Stimulated activated CD8-positive, alpha-beta memory T cell treated with anti-CD3 and anti-CD28 coated beads, Interleukin-15, amount 100 ng/mL, for 48 hours (primary cell): ENCODE measurements at places on chromosomes 13 and 19.
A peak's percentile ranks its signal among the peaks of the same experiment; 100 is the strongest.

DNA sequence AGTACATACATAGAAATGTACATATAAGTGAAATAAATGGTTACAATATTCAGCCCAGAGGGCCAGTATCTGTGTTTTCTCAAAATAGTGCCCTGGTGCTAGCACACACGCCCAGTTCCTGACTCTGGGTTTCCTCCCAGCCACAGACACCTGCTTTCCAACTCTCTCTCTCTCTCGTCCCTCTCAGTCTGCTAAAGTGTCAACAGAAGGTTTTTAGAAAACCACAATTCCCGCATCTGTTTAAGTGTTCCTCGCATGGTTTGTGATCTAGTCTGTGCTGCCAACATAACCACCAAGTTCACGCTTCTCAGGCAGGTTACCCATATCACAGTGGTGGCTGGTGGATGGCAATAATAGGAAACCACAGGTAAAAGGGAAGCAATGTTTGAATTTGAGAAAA, 17.8 kb upstream of the UPF3A start:
- no peak for DNase-seq

- no peak for DNase-seq
Observed at GRCh38 chr13:112709825-112710783, 20.3 kb downstream of the ATP11A start.

DNA sequence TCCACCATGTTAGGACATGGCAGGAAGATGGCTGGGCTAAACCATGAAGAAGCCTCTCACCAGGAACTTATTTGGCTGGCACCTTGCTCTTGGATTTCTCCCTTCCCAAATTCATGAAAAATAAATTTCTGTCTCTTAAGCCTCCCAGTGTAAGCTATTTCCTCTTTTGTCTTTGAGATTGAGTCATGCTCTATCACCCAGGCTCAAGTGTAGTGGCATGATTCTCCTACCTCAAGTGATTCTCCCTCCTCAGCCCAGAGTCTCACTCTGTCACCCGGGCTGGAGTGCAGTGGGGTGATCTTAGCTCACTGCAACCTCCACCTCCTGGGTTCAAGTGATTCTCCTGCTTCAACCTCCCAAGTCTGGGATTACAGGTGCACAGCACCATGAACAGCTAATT, 12.6 kb downstream of the ZNF888 start:
- no peak for DNase-seq

GRCh38 chr13:97308735-97309429, 86.7 kb downstream of the MBNL2 start:
- no peak for DNase-seq

- no peak for DNase-seq
Observed at GRCh38 chr13:99949679-99950413, 21.7 kb downstream of the ZIC5 start.

- no peak for DNase-seq
Observed at GRCh38 chr13:44273991-44274770, 99.4 kb upstream of the SERP2 start.

DNA sequence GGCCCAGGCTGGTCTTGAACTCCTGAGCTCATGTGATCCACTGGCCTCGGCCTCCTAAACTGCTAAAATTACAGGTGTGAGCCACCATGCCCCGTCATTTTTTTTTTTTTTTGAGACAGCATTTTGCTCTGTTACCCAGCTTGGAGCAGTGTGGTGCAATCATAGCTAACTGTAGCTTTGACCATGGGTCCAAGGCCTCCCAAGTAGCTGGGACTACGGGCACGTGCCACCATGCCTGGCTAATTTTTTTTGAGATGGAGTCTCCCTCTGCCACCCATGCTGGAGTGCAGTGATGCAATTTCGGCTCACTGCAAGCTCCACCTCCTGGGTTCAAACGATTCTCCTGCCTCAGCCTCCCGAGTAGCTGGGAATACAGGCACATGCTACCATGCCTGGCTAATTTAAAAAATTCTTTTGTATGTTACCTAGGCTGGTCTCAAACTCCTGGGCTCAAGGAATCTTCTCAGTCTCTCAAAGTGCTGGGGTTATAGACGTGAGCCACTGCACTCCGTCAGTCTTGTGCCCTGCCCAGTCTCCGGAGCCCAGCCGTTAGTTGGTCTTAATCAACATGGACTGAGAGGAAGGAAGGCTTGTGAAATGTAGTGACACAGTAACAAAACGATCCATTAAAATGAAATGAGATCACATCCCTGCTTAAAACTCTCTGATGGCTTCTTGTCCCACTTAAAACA, 1.4 kb upstream of the LRG1 start:
- DNase-seq = no peak

DNA sequence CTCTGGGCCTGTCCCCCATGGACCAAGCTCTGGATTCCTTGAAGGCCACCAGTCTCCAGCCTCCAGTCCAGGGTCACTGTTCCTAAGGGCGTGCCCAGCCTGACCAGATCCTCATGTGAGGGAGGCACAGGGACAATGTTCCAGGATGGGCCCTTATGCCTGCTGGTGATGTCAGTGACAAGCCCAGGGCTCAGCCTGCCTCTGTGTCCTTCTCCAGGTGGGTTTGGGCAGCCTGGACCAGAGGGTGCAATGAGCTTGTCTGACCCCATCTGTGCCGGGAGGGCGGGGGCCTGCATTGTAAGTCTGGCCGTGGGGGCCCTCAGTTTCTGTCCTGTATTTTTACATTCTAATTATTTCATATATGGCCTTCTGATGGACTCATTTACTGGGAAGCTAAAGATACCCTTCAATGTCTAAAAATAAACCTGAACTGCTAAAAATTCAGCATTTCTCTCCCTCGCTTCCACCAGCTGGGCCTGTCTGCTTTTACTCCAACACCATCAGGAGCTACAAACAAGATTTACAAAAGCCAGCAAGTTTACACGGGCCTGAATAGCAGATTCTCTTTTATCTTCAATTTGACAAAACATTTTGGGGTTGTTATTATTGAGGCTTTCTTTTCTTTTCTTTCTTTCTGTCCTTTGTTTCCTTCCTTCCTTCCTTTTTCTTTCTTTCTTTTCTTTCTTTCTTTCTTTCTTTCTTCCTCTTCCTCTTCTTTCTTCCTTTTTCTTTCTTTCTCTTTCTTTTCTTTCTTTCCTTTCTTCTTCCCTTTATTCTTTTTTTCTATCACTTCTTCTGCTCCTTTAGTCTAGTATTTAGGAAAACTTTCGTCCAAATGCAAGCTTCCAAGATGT, 34.2 kb upstream of the C19orf12 start:
- DNase-seq = no peak

- DNase-seq = no peak
Observed at GRCh38 chr19:30490760-30491159, 118.6 kb downstream of the ZNF536 start.

DNA sequence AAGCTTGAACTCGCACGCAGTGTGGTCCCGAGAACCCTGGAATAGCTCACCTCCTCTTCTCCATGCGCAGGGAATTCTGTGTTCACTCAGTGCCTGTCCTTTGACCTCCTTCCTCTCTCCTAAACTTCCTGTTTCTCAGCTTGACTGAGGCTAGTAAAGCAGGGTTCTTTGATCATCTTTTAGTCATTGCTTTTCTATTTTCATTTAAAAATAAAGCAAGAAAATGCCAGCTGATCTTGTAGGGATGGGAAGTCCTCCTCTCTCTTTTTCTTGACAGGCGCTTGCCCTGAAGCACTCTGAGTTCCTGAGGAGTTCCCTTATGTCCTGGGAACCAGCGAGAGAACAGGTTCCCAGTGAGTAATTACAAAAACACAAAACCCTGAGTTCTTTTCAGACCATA, 62.8 kb downstream of the ARHGEF7 start:
- no peak for DNase-seq

DNA sequence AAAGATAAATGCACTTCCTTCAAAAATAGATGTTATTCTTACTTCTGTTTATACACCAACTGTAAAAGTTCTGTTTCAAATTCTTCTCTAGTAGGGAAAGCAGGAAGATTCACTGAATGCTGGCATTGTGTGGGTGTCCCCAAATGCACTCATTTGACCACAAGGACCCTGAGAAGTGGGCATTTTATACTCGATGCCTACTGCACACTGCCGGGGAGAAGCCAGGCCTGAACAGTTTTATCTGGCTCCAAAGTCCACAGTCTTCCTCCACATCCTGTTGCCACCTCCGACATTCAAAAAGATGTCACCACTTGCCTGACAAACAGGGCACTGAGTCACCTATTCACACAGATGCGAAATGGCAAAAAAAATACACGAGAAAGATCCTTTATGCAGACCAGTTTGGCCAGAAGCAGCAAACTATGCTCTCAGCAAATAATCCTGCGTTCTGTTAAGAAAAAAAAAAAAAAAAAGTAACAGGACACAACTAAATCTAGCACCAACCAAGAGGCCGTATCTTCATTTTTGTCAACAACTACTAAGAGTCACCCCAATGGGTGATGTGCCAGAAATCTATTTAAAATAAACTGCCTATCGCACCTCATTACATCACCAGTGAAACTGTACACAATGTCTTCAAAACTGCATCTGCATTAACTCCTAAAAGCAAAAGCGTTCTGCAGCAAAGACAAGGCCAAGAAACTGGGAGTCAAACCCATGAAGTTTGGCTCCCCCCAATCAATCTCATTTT, 6.2 kb downstream of the ZC3H4 start:
- no peak for DNase-seq

- no peak for DNase-seq
Observed at GRCh38 chr13:74153316-74153715, 19.1 kb upstream of the KLF12 start.

GRCh38 chr19:834216-834615, 6.6 kb downstream of the AZU1 start:
- no peak for DNase-seq

GRCh38 chr19:6048348-6048747, 62.0 kb downstream of the RFX2 start:
- no peak for DNase-seq

DNA sequence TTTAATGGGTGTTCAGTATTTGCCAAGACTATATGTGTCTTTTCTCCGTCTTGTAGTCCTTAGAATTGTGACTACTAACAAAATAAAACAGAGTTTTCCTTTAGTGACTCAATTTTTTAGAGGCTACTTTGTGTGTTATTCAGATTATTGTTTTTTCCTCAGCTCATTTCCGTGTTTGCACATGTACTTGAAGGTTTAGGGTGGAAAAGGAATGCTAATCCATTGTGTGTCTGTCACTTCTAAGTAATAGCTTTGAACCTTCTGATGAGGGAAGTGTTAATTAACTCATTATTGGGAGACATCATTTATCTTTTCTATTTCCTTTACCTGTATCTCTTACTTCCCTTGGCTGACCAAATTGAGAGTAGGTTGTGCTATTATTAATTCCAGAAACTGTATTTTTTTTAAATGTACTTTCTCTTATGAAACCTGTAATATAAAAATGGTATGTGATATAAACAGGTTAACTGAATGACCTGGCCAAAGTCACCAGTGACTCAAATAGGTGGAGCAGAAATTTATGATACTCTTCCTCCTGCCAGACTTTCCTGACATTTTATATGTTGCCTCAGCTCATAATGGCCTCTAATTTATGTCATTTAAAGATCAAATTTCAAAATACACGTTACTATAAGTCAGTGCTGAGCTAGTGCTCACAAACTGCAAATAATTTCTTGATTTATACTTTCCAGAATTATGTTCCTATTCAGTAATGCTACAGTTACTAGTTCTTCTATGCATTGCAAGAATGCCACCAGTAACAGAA, 88.8 kb downstream of the LMO7 start:
- no peak for DNase-seq

GRCh38 chr19:6362027-6362350, 658 bp downstream of the CLPP start:
- DNase-seq = no peak

- DNase-seq = no peak
Observed at GRCh38 chr13:81379183-81379582, 1038.3 kb upstream of the SPRY2 start.

DNA sequence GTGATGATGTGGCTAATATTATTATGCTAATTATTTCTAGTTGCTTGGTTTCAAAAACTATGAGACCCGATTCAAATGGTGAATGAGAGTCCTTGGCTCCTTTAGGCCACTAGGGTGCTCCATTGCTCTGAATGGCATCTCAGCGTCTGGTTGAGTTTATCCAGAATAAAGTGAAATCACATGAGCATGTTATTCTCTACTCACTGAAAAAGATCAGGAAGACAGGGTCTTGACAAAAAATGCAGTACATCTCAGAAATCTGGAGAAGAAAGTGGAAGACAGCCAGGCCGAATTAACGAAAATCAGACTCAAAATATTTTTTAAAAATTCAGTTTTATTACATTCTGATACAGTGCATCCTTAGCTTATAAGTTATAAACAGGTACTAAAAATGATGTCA, 516.2 kb downstream of the MYO16 start:
- no peak for DNase-seq

DNA sequence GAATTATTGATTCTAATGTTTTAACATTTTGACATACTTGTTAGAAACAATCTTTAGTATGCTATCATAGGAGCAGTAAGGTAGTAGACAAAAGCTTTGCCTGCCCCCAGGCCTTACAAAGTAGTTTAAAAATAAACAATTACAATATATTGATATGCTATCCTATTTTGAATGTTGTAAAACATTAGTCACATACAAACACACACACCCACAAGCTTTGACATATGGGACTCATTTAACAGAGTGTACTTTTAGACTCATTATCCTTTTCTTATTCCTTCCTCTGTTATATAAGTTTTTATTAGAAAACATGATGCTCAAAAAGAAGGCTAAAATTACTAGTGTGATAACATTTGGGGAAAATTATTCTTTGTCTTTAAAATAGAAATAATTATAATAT, 33.5 kb downstream of the UCHL3 start:
- no peak for DNase-seq

DNA sequence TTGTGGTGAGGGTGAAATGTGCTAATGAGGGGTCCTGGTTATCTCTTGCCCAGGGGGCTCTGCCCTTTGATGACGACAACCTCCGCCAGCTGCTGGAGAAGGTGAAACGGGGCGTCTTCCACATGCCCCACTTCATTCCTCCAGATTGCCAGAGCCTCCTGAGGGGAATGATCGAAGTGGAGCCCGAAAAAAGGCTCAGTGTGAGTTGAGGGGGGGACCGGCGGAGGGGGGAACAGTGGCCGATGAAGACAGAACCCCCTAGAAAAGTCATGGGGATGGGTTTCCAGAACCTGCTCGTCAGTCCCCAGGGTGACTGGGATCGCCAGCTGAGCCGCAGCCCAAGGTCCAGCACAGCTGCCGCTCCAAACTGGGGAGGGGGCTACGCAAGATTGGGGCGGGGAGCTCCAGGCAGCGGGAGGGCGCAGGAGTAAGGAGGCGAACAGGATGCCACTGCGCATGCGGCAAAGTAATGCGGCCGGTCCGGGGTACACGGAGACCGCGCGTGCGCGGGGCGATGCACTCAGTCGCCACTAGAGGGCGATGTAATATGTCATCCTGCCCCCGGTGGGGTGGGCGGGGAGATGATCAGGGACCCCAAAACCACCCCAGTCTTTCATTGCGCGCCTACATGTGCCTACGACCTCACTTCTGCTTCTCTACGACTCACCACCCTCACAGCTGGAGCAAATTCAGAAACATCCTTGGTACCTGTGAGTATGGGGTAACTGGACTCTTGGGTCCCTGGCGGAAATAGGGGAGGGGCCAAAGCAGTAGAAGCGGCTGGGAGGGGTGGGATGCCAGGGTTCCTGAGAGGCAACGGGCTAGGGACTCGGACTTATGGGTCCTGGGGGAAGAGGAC, 17.9 kb downstream of the BRSK1 start:
- DNase-seq = peak; percentile 84

- no peak for DNase-seq
Observed at GRCh38 chr13:76654263-76654662, 231.9 kb downstream of the KCTD12 start.

- DNase-seq = peak; percentile 64
Observed at GRCh38 chr19:6654347-6655310, 15.3 kb downstream of the TNFSF14 start.
